Metanephros (tissue), 2 donors: ENCODE measurements at places on chromosomes 2 and 18. TPM values are rescaled to one million over a fixed set of nuclear protein-coding genes. Genes with fewer than 3 reads are reported as not detected.

MYO7B gene
- 21.7 TPM for total RNA-seq

PSMA8 gene
- total RNA-seq: not detected

NXPH2 gene
- total RNA-seq: 5.0 TPM

CCDC85A gene
- total RNA-seq: 4.2 TPM

CHRNG gene
- total RNA-seq: 9.5 TPM

NCK2 gene
- 64.1 TPM for total RNA-seq
